Osteoblast (primary cell): ENCODE measurements at places on chromosomes 1 and 21.

DNA sequence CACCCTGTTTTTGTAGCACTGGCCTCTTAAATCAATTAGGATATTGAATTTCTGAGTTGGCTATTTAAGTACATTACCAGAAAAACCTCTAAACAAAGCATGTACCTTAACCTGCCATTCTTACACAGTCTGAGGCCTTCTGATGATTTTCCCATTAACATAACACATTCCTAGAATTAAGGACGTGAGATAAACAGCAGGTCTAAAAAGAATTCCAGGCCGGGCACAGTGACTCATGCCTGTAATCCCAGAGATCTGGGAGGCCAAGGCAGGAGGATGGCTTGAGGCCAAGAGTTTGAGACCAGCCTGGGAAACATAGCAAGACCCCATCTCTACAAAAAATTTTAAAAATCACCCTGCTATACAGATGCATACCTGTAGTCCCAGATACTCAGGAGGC is 18.0 kb upstream of the LRRC8D start:
- DNase-seq, result no peak

- no peak for DNase-seq
These were observed 11.8 kb upstream of the TMEM39B start for GRCh38 chr1:32060914-32061313.

DNA sequence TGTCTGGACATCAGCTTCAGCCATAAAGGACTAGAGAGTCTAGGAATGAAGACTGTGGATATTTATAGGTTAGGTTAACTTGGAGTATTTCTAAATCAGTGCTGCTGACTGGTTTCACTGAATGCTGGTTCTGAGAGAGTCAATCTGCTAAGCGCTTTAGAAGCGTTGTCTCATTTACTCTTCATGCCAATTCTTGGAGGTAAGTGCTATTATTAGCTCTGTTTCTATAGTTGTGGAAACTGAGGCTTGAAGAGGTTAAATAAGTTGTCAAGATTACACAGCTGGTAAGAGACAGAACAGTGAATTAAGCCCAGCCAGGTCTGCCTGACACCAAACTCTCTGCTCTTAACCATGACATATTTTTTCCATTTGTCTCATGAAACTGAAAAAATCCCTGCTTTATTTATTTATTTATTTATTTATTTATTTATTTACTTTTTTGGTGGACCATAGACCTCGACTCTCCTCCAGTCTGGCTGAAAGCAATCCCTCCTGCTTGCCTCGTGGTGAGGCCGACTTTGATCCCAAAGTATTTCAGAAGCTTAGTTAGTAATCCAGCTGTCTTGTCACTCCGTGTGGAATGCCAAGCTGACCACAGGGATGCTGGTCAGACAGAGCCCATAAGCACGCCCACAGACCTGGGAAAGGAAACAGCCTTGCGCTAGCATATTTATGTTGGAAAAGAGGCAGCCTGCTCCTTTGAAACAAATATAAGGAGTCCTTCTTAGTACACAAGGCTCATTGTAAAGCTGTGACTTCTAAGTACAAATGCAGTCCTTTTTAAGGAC is 16.9 kb downstream of the NTMT2 start:
- peak; percentile 88 for DNase-seq

DNA sequence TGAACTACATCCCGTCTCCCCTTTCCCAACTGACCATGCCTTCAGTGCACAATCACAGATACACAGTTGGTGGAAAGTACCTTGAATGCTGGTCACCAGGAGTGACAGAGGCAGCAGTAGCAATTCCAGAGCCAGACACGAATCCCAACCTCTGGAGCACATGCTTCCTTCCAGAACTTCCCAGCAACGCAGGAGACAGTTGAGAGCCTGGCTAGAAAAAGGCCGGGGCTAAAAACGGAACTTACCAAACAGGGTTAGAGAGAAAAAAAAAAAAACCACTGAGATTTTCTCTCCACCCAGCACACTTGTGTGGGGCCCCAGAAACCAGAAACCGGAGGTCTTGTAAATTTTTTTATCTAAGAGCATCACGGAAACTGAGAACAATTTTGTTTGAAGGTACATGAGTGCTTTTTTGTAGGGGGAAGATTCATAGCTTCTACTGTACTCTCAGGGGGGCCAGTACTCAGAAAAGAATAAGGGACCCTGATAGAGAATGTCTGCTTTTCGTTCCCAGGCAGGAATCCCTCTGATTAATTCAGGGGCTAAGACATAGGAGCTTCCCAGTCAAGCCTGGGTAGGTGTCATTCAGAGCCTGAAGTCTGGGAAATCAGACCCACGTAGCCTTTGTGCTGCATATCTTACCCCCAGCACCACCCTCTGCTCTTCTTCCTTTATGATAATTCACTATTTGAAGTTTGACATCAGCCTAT is at the start of gene CD48:
TSS of gene CD48 (minus strand) at position 221 of the 710 bp plus-strand sequence. CDS start at position 162, 59 bp downstream.
- no peak for DNase-seq

- DNase-seq, result no peak
These were observed 14.7 kb downstream of the HYI start for GRCh38 chr1:43438953-43439581.

- DNase-seq, result peak; percentile 98
These were observed 17.0 kb downstream of the MAP7D1 start for GRCh38 chr1:36172983-36173382.

- no peak for DNase-seq
These were observed 14.4 kb downstream of the TMPRSS3 start for GRCh38 chr21:42381347-42381984.

- DNase-seq, result no peak
These were observed 60.1 kb upstream of the KAZN start for GRCh38 chr1:14538335-14538734.

DNA sequence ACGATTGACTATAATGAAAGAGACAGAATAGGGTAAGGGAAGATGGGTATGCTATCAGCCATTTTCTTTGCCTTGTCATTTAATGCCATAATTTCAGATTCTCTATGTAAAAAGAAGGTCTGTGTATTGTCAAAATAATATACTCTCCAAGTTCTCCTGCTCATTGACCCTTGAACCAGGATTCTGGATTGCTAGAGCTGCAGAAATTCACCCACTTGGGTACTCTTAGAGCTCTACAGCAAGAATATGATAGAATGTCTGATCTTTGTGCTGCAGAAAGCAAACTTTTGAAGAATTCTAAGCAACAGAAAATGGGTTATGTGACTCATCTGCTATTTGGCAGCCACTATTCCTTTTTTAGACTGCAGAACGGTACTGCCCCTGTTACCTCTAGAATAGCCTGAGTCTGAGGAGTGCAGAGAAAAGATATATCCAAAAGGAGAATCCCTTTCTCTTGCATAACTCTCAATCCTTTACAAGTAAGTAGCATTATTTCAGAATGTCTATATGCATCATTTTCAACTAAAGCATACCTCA is 78.2 kb upstream of the TENT5C start:
- DNase-seq, result peak; percentile 66

DNA sequence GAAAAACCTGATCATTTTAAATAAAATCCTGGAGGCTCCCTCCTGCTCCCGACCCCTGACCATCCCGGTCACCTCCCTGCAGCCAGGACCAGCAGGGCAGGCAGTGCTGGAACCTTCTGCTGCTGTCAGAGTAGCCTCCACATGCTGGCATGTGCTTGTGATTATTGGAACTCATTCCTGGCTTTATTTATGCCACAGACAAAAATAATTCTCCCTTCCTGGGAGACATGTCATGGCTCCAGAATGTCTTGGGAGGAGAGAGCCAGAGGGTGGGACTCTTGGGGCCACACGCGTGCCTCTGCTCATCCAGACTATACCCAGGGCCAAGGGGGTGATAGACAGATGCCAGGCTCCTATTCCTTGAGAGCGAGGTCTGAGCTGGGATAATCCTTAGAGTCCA is 183.6 kb upstream of the RAB4A start:
- no peak for DNase-seq

DNA sequence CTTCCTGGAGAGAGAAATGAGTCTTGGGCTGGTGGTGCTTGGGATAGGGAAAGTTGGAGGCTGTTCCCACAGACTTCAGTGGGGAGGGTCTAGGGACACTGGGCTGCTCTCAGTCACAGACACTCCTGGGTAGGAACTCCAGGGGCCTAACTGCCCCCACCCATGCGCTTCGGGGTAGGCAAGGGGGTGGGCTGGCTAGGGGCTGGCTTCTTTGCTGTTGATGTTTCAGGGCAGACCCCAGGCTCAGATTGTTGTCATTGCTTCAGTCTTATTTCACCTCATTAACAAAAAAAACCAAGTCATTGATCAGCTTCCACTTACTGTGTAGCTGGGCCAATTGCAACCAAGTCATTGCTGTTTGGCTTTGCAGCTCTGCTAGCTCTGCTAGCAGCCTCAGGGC is 160.1 kb upstream of the CSF3R start:
- DNase-seq, result peak; percentile 19

DNA sequence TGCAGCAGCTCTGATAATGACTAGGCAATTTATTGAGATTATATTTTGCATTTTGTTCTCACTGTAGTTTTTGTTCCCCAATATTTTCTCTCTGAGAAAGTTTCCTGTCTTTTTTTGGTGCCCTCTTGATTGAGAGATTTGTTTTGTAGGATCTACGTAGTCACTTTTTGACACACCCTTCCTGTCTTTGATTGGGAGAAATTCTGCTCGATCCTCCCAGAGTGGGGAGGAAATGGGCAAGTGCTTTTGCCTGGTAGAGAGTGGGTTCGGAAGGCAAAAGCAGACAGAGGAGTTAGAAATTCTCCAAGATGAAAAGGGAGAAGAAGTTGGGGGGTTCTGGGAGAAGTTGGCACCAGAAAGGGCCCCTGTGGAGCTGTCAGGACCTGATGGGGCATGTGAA is 42.1 kb upstream of the SYT6 start:
- no peak for DNase-seq

GRCh38 chr21:31659286-31659535 is 282 bp upstream of the SOD1 start:
- DNase-seq, result no peak

GRCh38 chr1:214952648-214953047 is 129.9 kb upstream of the KCNK2 start:
- no peak for DNase-seq

DNA sequence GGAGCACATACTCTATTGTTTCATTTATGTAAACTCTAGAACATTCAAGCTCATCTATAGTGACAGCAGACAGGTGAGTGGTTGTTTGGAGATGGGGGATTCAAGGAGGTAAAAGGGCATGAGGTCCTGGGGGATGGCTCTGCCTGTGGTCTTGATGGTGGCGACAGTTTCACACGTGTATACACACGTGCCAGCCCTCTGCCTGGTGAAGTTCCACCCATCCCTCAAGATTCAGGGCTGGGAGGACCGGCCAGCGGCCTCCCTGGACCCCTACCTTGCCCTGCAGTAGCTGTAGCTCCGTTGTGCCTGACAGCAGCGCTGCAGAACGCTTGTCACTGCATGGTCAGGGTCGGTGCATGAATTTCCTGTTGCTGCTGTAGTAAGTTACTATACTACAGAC is 38.9 kb upstream of the UTS2 start:
- DNase-seq, result no peak

GRCh38 chr1:196677781-196678509 is 26.1 kb downstream of the CFH start:
- DNase-seq, result no peak

GRCh38 chr1:229990326-229990725 is 76.7 kb upstream of the GALNT2 start:
- no peak for DNase-seq

- no peak for DNase-seq
These were observed 8.6 kb downstream of the FCAMR start for GRCh38 chr1:206961668-206962067.

GRCh38 chr1:27525296-27526272 is 35.6 kb upstream of the WASF2 start:
- peak; percentile 94 for DNase-seq

DNA sequence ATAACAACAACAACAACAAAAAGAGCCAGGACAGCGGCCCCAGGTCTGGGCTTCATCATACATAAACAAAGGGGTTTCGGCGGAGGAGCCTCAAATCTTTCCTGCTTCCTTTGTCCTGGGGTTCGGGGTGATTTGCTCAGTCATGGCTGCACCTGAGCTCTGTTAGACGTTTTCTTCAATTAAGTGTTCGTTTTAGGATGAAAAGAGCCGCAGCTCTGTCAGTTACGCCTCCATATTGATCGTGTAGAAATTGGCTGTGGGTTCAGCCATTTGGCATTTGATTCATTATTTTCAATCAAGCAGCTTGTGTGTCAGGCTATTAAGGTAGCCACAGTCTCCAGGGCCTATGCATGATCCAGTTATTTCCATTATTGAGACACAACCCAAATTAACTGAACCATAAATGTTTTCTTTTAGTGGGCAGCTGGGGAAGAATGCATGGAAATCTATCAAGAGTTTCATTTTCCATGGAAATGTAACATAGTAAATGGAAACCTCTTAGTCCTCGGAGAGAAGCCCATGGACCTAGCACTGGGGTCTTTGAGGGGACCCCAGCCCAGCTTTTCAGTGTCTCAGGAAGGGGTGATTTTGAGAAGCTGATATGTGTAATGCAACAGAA is 370.0 kb upstream of the C1orf174 start:
- no peak for DNase-seq

DNA sequence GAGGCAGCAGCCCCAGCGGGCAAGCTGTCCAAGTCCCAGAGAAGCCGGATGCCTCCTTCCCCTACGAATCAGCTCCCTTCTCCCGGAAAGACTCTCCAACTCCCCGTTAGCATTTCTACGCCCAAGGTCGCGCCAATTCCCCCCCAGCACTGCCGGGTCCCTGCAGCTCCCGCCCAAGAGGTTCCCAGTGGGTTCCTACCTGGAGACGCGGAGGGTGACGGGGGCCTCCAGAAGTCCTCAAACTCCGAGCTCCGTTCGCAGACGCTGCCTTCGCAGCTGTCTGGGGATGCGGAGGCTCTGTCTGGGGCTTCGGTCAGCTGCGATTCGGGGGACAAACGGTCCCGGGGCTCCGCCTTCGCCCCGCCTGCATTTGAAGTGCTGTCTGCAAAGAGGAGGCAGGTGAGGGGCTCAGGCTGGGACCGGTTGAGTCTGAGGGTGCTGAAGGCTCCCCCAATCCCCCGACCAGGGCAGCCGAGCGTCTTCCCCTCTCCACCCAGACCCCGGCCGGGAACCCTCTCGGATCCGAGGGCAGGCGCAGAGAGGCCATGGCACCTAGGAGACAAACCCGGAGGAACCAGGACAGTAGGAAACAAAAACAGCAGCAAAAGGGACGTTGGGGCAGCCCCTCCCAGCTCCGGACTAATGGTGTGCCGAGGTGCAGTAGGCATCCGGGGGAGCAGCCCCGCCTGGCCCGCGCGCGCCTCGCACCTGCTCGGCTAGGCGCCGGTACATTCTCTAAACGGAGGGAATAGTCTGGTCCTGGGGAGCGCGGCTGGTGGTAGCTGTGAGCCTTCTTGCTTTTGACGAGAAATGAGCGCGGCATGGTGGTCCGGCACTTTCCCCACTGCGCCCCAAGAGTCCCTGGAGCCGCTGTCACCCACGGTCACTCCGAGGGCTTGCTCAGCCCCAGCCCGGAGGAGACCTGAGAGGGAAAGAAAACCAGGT is 3.8 kb downstream of the GFI1 start:
- peak; percentile 88 for DNase-seq

- DNase-seq, result no peak
These were observed 16.1 kb downstream of the FBXO2 start for GRCh38 chr1:11638121-11638520.

DNA sequence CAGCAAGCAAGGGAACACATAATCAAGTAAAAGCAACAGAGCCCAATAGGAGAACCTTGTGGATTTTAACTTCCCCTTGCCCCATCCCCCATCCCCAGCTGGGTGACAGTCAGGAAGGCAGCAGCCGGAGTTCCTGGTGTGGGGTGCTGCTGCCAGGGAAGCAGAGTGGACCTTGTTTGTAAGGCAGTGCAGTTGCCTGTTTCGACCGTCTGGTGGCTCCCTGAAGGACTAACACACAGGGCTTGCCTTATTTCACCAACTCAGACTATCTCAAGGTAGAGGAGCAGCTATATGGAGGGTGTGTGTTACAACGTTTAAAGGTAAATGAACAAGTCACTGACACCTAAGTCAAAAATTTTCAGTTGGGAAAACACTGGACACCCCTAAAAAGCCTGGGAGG is 6.6 kb downstream of the KRTAP10-8 start:
- DNase-seq, result no peak

- DNase-seq, result peak; percentile 56
These were observed 95.9 kb downstream of the PTPRU start for GRCh38 chr1:29332204-29332603.
